NCI-H1436 treated with DMSO at 0.1 percent for 48 hours (cell line): ENCODE measurements at places on chromosomes 12 and 14.

DNA sequence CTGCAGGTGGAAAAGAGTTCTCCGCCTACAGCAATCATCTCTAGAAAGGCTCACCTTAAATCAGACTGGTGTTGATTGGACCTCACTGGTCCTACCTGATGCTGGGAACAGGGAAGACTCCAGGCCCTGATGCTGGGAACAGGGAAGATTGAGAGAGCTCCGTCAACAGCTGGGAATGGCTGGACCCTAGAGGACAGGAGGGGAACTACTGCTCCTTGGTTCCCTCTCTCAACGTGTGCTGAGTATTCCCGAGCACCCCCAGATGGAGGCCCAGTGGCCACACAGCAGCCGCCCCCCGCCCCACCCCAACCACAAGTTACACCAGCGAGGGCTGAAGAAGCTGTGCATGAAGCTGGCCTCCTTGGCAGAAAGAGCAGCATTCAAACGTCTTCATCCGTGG is 240.3 kb downstream of the SLC15A4 start:
- no peak for DNase-seq

DNA sequence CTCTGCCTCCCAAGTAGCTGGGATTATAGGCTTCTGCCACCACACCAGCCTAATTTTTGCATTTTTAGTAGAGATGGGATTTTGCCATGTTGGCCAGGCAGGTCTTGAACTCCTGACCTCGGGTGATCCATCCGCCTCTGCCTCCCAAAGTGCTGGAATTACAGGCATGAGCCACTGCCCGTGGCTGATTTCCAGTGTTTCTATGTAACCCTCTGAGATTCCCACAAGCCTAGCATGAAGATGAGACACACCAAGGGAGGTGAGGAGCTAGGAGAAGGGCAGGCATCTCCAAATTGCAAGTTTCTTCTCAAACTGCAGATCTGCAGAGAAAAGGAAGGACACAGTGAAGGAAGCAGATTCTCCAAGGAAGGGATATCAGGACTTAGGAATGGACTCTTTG is 125.0 kb downstream of the CACNA1C start:
- no peak for DNase-seq

DNA sequence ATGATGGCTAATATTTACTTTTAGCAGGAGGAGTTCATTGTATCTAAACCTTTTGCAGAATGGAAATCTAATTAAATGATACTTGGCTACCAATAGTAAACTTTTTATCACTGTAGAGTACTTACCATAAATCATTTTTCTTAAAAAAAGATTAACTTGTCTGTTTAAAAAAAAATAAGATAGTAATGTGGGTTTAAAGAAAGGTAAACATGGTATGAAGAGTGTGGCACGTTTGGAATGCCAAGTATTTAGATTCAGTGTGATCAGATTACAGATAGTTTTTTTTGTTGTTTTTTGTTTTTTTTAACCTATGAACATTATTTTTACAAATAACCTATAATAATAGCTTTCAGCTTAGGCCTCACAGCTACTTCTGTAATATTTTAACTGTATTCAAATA is 25.8 kb downstream of the KTN1 start:
- DNase-seq: no peak

- no peak for DNase-seq
Observed at GRCh38 chr14:68361231-68361630, 431.6 kb downstream of the ZFP36L1 start.

GRCh38 chr14:36520601-36521525 is 831 bp upstream of the NKX2-1 start:
- DNase-seq: no peak

DNA sequence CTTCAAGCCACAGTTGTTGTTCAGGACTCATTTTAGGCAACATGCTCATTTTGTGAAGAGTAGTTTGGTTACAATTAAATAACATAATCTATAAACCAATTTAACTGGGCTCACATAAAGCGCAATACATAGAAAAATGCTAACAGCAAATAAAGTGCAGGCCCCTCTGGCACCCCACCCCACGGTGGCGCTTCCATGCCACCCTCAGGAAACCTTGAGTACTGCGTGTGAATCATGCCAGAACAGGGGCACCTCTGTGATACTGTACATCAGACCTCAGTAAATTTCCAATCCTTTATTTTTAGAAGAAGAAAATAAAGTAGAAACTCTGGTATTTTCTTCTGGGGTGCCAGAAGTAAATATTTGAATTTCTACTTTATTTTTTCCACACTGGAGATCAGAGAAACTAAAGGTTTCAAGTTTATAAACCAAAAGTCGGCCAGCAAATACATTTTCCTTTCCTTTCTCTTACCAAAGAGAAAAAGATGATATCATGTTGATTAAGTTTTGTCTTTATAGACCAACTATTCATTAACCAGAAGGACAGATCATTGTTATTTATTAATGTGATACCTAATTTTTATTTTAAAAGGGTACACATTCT is 316.8 kb downstream of the PAWR start:
- no peak for DNase-seq

GRCh38 chr14:26982071-26982470 is 384.2 kb upstream of the NOVA1 start:
- no peak for DNase-seq

GRCh38 chr12:62516927-62517326 is 50.3 kb downstream of the MON2 start:
- no peak for DNase-seq

DNA sequence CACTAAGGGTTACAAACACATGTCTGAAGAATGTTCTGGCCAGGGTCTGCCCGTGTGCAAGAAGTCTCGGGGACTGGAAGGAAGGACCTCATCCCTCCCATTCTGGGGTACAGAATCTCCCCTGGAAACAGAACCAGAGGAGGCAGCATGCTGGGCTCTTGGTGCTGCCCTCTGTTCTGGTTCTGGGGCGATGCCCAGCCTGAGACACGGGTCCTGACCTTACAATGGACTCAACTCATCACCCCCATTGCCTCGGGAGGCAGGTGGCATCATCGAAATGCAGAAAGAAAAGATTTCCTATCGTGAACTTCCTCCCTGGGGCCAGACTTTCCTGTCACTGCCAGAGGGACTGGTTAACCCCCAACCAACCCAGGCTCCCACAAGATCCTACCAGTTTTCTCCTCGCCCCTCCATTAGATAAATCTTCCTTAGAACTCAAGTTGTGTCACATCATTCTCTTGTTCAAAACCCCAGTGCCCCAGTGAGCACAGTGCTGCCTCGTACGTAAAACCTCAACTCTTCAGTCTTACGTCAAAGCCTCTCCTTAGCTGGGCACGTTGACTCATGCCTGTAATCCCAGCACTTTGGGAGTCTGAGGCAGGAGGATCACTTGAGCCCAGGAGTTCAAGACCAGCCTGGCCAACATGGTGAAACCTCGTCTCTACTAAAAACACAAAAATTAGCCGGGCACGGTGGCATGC is 52.1 kb downstream of the PSMA6 start:
- no peak for DNase-seq

- no peak for DNase-seq
Observed at GRCh38 chr14:88660056-88660455, 97.2 kb downstream of the ZC3H14 start.

GRCh38 chr12:108361606-108362005 is 22.5 kb upstream of the CMKLR1 start:
- no peak for DNase-seq

- no peak for DNase-seq
Observed at GRCh38 chr12:112906712-112907414, at the start of gene OAS1. Gene OAS1 (plus strand): TSS chr12:112906962. CDS start chr12:112907040, 78 bp downstream.

DNA sequence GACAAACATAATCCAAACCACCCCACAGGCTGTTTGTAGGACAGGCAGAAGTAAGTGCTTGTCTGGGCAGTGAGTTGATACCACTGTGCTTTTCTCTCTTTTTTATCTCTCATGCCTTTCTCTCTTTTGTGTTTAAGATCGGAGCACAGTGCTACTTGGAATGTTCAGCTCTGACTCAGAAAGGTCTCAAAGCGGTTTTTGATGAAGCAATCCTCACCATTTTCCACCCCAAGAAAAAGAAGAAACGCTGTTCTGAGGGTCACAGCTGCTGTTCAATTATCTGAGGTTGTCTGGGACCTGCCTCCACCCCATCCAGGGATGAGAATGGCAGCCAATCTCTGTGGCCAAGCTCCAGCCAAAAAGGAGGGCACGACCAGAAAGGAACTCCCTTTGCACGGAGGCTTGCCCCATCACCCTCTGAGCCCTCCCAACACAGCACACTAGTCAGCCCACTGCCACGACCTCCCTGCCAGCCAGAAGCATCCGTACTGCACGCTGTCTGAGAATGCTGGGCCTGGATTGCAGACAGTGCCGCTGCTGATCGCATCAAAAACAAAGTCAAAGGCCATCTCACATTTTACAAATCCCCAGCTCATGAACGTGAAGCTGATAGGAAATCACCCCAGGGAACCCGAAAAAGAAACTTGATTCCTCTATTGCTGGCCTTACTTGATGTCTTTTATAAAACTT is 27.8 kb downstream of the GPHB5 start:
- DNase-seq: no peak

DNA sequence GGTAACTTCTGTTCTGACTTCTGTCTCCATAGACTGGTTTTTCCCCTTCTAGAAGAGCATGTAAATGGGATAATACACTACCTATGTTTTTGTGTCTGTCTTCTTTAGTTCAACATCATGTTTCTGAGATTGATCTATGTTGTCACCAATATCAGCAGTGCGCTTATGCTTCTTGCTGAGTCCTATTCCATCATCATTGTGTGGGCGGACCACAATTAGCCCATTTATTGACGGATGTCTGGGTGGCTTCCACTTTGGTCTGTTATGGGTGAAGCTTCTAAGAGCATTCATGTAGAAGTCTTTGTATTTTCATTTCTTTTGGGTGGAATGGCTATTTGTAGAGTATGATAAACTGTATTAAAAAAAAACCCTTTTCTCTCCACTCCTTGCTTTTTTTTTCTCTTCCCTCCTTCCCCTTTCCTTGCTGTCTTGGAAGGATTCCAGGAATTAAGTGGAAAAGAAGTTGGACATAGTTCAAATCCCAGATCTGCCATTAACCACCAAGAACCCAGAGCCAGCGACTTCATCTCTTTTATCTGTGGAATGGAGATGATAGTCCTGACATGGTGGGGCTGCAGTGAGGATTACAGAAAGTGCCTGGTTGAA is 7.0 kb upstream of the SERPINA1 start:
- DNase-seq: no peak

DNA sequence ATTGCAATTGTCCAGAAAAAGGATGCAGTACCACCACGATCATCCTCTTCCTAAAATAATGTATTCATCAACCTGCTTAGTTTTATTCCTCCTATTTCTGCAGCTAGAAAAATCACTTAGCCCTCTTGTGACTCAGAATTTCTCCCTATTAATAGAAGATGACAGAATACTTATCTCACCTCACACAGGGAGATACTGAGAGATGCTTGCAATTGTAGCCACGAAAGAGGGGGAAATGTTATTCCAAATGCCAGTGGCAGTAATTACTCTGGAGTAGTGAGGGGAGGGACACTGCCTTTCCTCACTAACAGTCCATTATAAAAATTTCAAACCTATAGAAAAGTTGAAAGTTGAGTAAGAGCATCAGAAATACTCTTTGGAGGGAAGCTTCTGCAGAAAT is 11.8 kb upstream of the DUSP6 start:
- DNase-seq: no peak

GRCh38 chr12:63928305-63928704 is 83.8 kb downstream of the SRGAP1 start:
- DNase-seq: no peak

GRCh38 chr12:46549527-46550265 is 177.1 kb upstream of the SLC38A2 start:
- DNase-seq: no peak

GRCh38 chr14:100345711-100346110 is 22.6 kb downstream of the SLC25A47 start:
- DNase-seq: no peak

DNA sequence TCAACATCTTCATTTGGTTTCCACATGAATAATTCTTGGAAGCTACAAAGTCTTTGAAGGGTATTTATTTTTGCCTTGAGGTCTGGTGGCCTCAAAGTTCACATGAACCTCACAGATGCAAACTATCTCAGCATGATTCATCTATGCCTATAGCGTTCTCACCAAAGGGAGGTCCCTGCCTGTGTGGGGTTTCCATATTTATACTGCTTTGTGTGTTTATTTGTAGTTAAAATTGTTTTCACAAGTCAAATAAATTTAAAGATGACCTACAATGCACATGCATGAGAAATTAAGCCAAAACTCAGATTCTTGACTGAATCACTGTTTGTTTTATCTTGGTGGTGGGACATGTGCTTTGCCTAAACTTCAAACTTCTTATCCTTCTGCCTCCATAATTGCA is 176.7 kb downstream of the PPM1H start:
- no peak for DNase-seq

DNA sequence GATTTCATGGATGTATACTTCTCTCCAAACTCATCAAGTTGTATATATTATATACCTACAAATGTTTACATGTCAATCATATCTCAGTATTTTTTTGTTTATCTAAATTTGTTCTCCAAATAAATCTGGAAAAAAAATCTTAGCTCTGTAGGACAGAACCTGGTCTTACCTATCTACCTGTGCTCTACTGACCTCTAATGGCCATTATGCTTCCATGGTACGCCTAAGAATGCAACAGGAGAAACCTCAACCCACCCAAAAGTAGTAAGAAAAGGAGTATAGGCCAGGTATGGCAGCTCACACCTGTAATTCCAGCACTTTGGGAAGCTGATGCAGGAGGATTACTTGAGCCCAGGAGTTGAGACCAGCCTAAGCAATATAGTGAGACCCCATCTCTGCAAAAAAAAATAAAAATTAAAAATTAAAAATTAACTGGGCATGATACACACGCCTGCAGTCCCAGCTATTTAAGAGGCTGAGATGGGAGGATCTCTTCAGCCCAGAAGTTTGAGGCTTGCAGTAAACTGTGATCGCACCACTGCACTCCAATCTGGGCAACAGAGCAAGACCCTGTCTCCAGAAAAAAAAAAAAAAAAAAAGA is 8.7 kb downstream of the OR11H4 start:
- no peak for DNase-seq

DNA sequence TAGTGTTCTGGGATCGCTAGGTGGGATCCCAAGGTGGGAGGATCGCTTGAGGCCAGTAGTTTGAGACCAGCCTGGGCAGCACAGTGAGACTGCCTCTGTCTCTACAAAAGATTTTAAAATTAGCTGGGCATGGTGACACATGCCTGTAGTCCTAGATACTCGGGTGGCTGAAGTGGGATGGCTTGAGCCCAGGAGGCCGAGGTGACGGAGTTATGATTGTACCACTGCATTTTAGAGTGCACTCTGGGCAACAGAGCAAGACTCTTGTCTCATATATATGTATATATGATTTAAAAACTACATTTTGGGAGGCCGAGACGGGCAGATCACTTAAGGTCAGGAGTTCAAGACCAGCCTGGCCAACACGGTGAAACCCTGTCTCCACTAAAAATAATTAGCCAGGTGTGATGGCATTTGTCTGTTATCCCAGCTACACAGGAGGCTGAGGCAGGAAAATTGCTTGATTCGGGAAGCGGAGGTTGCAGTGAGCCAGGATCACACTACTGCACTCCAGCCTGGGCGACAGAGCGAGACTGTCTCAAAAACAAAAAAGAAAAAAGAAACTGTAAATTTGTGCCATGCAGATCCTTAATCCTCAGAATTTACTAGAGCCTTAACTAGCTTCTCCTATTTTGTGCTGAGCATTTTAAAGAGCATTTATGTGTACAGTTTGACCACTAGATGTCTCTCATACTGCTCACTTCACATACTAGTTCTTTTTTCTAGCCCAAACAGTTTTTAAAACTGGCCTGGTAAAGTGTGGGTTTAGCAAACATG is 114.8 kb downstream of the MON2 start:
- DNase-seq: no peak
